ENCODE measurements at places on chromosomes 1 and 21.

GRCh38 chr21:32378956-32379355, 13.9 kb downstream of the URB1 start:
- DNase-seq = no peak

- DNase-seq = no peak
Observed at GRCh38 chr1:10818262-10819197, 22.1 kb upstream of the CASZ1 start.

- DNase-seq = no peak
Observed at GRCh38 chr1:149849947-149850360, 49.4 kb upstream of the BOLA1 start.

DNA sequence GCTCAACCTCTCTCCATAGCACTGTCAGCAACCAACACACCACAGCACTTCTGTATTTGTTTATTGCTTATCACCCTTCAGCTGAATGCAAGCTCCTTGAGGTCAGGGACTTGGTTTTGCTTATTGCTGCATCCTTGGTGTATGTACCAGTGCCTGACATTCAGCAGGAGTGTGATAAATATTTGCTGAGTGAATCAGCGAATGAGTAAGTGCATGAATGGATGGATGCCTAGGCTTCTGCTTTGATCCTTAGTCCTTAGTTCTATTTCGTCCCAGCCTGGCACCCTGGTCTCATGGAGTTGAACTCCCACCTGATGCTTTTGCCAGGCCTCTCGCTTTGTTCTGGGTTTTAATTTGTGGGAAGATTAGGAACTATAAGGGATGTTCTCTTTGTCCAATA, 88.2 kb downstream of the ZSCAN20 start:
- DNase-seq = no peak

DNA sequence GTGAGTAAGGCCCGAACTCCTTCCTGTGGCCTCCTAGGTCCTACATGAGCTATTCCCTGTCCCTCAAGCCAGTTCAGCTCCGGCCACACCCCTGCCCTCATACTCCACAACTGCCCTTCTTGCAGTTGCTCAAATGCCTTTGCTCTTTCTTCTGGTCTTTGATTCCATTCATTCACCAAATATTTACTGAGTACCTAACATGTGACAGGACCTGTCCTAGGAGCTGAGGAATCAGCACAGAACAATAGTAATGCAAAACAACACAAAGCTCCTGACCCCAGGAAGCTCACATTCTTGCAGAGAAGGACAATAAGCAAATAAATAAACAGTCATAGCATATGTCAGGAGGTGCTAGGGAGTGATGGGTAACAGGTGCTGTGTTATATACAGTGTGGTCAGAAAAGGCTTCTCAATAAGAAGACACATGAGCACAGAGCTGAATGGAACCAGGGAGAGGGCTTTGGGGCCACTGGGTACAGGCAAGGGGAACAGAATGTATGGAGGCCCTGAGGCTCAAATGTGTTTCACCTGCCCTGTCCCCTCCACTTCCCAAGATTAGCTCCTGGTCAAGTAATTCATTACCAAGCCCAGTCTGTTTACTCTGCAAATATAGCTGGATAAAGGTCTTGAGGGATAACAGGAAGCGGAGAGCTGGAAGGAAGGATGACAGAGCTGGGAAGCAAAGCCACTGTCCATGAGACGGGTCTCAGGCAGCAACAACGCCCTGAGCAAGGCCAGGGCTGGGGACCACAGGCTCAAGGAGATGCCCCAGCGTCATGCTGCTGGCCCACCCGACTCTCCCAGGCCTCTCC, 145.1 kb downstream of the CSMD2 start:
- no peak for DNase-seq

- DNase-seq = peak; percentile 44
Observed at GRCh38 chr1:18948913-18949685, 7.4 kb downstream of the IFFO2 start.

DNA sequence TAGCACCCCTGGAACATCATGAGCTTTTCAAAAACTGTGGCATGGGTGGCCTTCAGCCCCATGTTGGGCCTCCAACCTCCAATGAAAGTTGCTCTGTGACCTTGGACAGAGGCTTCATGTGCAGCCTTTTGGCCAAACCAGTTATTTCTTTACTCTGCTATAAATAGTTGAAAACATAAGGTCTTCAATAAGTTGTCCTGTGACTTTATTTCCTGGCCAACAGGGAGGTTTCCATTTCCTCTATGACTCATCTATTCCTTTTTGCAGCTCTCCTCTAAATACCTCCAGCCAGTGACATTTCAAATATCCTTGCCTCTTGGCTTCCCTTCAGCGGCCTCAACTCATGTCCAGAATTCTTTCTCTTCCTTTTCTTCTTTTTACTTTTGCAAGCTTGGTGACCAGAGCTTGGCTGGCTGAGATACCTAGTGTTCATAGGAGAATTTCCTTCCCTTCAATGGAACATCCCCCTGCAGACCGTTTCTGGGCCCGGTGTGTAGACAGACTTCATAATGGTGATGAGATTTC, 22.7 kb upstream of the TRIM67 start:
- DNase-seq = peak; percentile 55

Measured in fibroblast of skin of left quadriceps (primary cell).